ENCODE measurements at places on chromosomes 5 and 9. TPM values are rescaled to one million over a fixed set of nuclear protein-coding genes. Genes with fewer than 3 reads are reported as not detected.

- H3K36me3 ChIP-seq, result no peaks in the 10 kb centered on the region
- no peak overlapping the region for H3K27ac ChIP-seq
- no peaks in the 10 kb centered on the region for H3K27me3 ChIP-seq
These were observed 68.5 kb downstream of the ANGPTL2 start for GRCh38 chr9:127053960-127054359.

DNA sequence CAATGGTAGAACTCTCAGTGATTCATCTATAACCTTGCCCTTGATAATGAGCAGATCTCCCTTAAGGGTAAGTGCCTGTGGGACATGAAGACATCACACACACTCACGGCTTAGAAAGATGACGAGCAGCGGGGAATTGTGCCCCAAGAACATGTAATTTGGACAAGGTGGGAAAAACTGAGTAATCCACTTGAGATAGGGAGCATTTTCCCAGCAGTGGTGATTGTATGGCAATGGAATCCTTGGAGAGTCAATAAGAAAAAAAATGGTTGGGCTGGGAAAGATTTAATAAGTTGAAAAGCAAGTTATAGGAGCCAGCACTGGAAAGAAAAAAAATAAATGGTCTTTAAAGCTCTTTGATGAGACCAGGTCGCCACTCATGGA is 193.1 kb downstream of the GLIS3 start:
- no peak overlapping the region for H3K4me3 ChIP-seq
- no peaks in the 10 kb centered on the region for H3K36me3 ChIP-seq
- H3K27me3 ChIP-seq, result no peaks in the 10 kb centered on the region
- peak overlapping the region; percentile 57 for H3K27ac ChIP-seq

Gene FOXD4
- 0.24 TPM for total RNA-seq

DNA sequence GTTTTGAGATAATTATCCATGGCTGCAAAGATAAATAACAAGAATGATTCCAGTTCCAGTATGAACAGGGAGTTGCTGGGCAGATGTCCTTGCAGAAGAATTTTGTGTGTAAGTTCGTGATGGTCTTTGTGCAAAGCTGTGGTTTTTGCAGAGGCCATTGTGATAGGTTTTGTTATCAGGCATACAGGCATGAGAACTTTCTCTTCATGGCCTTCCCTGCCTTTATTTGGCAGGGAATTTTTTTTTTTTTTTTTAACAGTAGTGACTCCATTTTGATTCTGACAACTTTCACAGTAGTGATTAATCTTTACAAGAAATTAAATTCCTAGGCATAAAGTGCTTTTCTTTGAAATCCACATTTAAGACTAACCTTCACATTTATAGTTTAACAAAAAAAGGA is 1999.5 kb upstream of the CDH6 start:
- H3K4me1 ChIP-seq, result no peaks in the 10 kb centered on the region
- no peak overlapping the region for H3K27ac ChIP-seq
- no peaks in the 10 kb centered on the region for H3K27me3 ChIP-seq

GRCh38 chr9:133188843-133189180 is 20.2 kb downstream of the OBP2B start:
- no peaks in the 10 kb centered on the region for H3K36me3 ChIP-seq
- H3K27me3 ChIP-seq, result peaks cover 37% of the 10 kb centered on the region
- no peak overlapping the region for H3K4me3 ChIP-seq

GRCh38 chr9:91897201-91897600 is 52.8 kb downstream of the ROR2 start:
- H3K4me3 ChIP-seq, result no peak overlapping the region
- H3K36me3 ChIP-seq, result no peaks in the 10 kb centered on the region
- H3K27me3 ChIP-seq, result no peaks in the 10 kb centered on the region
- H3K27ac ChIP-seq, result no peak overlapping the region

GRCh38 chr9:91048749-91049148 is 247.1 kb downstream of the SYK start:
- no peaks in the 10 kb centered on the region for H3K36me3 ChIP-seq
- H3K4me3 ChIP-seq, result no peak overlapping the region
- DNase-seq, result peak; percentile 2
- H3K27me3 ChIP-seq, result no peaks in the 10 kb centered on the region
- H3K4me1 ChIP-seq, result peaks cover 30% of the 10 kb centered on the region
